Activated CD4-positive, alpha-beta T cell treated with anti-CD3 and anti-CD28 coated beads, Interleukin-2, Interleukin-4, amounts not matched to agents 100 ng/mL and 50 ng/mL, durations not matched to agents 16 hours and 8 hours (primary cell): ENCODE measurements at places on chromosomes 16 and 17.
A peak's percentile ranks its signal among the peaks of the same experiment; 100 is the strongest.

DNA sequence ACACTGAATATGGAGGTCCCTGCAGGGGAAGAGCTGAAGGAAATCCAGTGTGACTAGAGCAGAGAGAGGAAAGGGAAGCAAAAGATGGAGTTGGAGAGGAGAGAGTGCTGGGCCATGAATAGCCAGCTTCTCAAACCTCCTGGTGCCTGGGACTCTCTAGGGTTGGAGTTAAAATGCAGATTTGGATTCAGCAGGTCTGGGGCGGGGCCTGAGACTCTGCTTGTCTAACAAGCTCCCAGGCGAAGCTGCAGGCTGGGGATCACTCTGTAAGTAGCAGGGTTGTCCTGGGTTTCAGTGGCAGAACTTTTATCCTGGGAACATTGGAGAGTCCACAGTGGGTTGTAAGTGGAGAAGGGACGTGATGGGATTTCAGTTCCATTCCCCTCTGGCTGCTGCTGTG is 103.4 kb upstream of the PLCG2 start:
- no peak for DNase-seq

- peak; percentile 73 for DNase-seq
Observed at GRCh38 chr17:28982131-28982793, 23.6 kb downstream of the SEZ6 start.

GRCh38 chr17:67283731-67284516 is 38.9 kb upstream of the HELZ start:
- DNase-seq: no peak

DNA sequence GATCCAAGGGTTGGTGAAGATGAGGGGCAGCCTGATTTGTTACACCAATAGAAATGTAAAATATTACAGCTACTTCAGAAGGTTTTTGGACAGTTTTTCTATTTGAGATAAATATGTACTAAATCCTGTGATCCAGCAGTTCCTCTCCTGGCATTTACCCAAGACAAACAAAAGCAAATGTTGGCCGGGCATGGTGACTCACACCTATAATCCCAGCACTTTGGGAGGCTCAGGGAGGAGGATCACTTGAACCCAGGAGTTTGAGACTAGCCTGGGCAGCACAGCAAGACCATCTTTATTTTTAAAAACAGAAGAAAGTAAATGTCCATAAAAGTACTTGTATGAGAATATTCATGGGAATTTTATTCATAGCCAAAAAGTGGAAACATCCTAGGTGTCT is 64.8 kb upstream of the MRC2 start:
- DNase-seq: no peak

- no peak for DNase-seq
Observed at GRCh38 chr16:64206862-64207261, 915.0 kb downstream of the CDH11 start.

- DNase-seq: peak; percentile 54
Observed at GRCh38 chr17:7886227-7887037, 2.2 kb upstream of the CHD3 start.

GRCh38 chr16:51355875-51356274 is 204.8 kb upstream of the SALL1 start:
- DNase-seq: no peak

DNA sequence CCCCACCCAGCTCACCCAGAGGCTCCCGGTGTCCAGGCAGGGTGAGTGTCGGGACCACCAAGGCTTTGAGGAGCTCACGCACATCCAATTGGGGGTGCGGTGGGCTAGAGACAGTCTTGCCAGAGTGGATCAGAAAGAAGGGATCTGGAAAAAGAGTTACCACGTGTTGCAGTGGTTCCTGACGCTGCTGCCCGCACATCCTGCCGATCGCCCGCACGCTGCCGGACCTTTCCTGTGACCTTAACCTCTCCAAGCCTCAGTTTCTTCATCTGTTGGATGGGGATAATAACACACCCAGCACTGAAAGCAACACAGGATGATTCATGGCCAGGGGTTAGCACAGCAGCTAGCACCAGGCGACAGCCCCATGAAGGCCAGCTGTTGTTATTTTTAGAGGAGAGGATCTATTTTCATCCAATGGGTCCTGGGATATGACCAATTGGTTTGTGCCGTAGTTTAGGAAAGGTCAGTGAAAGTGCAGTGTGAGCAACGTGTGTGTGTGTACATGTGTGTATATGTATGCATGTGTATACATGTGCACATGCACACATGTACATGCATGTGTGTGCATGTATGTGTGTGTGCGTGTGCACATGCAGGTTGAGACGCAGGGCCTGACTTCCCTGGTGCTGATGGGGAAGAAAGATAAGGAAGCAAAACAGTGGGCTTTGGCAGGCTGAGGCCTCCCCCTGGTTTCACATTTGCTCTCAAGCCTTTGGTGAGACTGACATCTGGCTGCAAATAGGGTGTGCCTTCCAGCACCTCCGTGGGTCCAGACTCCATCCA is 2.5 kb downstream of the ITGAX start:
- DNase-seq: no peak

DNA sequence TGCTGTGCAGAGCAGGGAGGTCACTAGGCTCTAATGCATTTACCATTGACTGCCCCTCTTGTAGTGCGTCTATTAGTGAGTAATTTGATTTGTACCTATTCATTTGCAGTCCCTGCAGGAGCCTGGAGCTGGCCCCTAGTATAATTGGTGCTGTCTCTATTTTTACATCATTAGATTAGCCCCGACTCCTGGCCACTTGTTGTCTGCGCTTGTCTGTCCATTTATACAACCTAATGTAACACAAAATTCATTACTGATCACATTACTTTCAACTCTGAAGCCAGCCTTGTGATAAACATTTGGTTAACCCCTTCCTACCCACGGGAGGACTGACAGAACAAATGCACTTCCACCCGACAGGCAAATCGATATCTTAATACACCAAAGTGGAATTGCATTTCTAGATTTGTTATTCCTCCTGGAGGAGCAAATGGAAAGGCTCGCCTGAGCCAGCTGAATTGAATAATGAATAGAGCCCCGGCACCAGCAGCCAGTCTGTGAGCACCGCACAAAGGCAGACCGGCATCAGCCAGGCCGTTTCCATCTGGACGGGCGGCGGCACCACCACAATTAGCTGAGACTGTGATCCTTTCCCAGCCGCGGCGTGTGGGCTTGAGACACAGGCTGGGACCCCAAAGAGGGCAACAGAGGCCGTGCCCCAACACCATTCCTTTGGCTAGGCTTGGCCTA is 18.7 kb upstream of the TBX2 start:
- DNase-seq: no peak

- DNase-seq: no peak
Observed at GRCh38 chr17:927611-928461, 51.7 kb downstream of the NXN start.

DNA sequence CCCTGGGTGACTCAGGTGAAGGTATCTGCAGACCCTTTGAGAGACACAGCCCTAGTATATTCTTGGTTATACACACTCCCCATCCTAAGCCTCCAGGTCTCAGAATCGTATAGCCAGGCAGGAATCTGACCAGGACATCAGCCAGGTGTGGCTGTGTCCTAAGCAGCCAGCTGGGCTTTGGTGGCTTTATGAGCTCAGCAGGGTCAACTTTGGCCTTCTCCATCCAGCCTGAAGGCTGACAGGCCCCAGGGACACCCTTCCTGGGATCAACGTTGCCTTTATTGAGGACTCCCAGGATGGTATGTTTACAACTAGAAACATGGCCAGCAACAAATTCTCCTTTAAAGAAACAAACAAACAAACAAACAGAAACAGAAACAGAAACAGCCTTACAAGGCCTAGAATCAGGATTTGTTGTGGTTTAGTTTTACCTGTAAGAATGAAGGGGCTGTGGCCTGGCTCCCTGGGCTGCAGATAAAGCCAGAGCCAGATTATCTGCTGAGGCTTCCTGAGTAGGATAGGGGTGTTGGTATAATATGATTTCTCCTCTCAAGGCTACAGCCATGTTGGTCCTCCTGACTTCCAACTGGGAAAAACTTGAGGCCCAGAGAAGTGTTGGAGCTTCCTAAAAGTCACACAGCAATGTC is 8.5 kb downstream of the KIF19 start:
- DNase-seq: no peak

DNA sequence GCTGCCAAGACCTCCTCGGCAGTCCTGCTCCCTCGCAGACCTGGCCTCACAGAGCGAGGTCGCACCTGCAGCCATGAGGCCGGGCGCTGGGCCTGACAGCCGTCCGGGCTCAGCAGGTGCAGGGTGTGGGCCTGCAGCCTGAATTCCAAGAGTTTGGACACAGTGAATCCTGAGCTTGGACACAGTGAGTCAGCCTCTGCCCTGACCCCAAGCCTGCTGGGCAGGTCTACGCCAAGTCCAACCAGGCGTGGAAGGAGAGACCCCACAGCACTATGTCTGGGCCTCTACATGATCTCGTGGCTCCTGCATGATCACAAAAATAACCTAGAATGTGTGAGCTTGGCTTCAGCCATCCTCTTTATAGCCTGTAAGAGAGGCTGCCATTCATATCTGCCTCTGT is 121.0 kb downstream of the C16orf95 start:
- DNase-seq: no peak

GRCh38 chr17:53950858-53951250 is 128.1 kb downstream of the KIF2B start:
- DNase-seq: no peak

GRCh38 chr16:57858635-57859034 is 56.3 kb upstream of the KIFC3 start:
- DNase-seq: no peak
